Hepatic stellate cell (primary cell): ENCODE measurements at places on chromosomes 12 and 14.

GRCh38 chr14:76311079-76311758 is 64.7 kb upstream of the ESRRB start:
- DNase-seq, result no peak

DNA sequence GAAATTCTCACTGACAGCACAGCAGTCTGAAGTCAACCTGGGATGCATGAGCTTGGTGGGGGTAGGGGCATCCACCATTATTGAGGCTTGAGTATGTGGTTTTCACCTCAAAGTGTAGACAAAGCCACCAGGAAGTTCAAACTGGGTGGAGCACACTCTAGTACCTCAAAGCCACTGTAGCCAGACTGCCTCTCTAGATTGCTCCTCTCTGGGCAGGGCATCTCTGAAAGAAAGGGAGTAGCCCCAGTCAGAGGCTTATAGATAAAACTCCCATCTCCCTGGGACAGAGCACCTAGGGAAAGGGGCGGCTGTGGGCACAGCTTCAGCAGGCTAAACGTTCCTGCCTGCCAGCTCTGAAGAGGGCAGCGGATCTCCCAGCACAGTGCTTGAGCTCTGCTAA is 143.0 kb downstream of the KITLG start:
- no peak for DNase-seq

GRCh38 chr12:87198181-87198580 is 831.0 kb downstream of the C12orf50 start:
- no peak for DNase-seq

DNA sequence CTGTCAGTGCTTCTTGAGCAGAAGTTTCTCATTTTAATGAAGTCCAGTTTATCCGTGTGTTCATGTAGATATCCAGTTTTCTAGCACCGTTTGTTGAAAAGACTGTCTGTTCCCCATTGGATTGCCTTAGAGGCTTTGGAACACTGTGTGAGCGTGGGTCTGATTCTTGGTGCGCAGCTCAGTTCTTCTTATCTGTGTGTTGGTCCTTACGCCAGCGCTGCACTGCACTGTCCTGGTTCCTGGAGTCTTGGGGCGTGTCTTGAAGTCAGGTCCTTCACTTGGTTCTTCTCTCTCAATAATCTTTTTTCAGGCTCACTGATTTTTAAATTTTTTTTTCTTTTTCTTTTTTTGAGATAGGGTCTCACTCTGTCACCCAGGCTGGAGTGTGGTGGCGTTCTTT is 25.5 kb downstream of the EP400 start:
- no peak for DNase-seq

- DNase-seq, result no peak
Observed at GRCh38 chr12:103820881-103821489, 20.0 kb downstream of the NT5DC3 start.

DNA sequence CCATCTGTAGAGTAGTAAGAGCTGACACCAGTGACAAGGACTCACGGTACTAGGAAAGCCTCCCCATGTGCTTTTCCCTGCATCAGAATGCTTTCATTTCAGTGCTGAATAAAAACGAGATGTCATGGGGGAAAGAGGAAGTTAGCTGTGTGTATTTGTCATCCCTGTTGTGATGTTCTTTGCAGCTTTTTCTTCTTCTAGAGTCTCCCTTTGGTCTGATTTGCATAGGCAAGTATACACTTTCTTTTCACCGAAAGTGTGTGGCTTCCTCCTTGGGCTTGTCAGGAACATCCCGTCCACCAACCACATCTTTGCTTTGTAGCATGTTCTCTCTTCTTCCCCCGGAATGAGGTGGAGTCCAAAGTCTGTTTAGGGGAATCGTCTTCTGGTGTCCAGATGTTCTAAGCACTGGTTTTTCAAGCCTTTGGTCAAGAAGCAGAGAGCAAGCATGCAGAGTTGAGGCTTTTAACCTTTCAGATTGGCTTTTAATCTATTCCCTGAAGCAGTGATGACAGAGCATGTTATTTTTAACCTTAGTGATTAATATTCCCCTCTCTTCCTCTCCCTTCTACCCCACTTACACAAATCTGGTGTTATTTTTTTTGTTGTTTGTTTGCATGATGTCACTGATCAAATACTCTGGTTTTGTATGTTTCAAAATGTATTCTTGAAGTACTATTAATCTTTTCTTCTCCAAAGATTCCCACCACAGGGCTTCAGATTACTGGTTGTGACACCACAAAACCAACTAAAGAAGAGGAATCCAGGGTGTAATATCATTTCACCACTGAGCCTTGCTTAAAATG is 163.4 kb downstream of the SAMD4A start:
- DNase-seq, result no peak

- no peak for DNase-seq
Observed at GRCh38 chr12:91854725-91855124, 290.9 kb downstream of the BTG1 start.
